Fibroblast of skin of scalp (primary cell): ENCODE measurements at places on chromosomes 13 and 19.
A peak's percentile ranks its signal among the peaks of the same experiment; 100 is the strongest.

DNA sequence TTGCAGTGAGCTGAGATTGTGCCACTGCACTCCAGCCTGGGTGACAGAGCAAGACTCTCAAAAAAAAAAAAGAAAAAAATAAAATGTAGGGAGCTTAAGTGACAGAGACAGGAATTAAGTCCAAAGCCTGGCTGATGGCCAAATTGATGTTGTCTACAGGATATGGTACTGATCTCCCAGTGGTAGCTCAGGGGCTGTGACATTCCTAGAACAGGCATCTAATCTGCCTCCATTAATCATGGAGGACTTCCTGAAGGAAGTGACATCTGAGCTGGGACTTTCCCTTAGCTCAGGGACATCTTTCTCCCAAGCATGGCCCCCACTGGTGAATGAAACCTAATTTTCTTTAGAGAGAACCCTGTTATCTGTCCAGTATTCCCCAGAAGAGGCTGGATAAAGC lies 11.4 kb upstream of the EDDM13 start:
- DNase-seq: no peak

DNA sequence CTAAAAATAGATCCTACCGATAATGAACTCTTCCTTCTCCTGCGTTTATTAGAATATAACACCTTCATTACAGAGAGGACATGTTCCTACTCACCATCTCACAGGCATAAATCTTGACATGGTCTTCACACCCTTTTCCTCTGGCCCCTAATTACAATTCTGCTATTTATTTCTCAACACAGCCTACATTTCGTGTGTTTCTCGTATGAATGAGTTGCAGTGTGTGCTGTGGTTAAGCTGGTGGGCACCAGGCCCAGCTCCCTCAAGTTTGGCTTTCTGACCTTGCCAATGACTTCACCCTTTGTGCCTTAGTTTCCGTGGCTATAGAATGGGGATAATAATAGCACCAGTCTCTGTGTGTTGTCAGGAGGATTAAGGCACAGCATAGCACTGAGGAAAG lies 12.3 kb upstream of the KATNAL1 start:
- no peak for DNase-seq

DNA sequence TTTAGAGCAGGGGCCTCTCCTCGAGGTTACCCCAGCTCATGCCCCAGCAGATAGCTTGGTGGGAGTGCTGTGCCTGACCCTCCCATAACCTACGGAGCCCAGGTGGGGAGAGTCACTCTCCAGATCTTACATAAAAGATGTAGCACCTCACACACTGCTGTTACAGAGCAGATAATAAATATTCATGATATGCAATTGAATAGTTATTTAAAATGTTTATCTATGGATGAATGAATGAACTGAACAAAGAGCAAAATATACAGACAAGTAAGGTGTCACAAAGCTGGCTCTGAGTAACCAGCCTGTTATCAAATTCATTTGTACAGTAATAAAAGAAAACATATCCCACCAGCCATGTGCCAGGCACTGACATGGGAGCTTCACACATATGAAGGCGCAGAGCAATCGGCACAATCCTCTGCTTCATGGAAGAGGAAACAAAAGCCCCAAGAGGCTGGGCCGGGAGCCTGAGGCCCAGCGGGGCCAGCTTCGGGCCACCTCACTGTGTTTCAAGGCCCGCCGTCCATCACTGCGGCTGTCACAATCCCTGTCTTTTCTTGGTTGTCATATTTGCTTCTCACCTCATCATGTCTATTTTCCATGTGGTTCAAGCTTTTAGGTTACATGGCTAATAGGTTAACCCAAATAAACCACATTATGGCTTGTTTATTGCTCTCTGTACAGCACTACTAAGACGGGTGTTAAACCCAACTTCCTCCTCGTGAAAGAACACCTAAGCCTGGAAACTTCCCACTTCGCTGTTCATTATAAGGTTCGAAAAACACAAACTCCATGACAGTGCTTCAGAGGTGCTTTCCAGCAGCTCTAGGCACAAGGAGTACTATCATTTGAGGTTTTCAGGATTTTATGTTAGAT lies 78.4 kb downstream of the IRS2 start:
- DNase-seq: no peak

DNA sequence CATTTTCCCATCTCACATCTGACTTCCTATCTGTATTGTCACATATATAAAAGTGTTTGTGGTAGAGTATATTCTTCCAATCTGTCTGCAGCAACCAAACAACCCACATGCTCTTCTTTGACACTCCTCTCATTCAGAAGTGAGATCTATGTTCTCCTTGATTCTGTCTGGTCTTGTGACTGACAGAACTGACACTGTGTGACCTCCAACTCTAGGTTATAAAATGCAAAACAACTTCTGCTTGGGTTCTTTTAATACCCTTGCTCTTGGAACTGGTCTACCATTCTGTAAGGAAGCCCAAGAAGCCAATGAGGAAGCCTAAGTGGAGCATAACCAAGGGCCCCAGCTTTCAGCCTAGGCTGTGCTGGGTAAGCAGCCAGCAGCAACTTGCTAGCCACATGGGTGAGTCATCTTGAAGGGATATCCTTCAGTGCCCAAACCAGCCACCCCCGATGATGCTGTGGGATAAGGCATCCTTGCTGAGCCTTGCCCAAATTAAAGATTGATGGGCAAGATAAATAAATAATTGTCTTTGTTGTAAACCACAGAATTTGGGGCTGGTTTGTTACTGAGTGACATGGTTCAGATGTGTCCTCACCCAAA lies 18.4 kb upstream of the ITM2B start:
- DNase-seq: no peak

- DNase-seq: peak; percentile 42
Observed at GRCh38 chr13:100128373-100128772, 39.5 kb downstream of the PCCA start.

- DNase-seq: no peak
Observed at GRCh38 chr19:43804432-43804831, 2.2 kb upstream of the LYPD5 start.

DNA sequence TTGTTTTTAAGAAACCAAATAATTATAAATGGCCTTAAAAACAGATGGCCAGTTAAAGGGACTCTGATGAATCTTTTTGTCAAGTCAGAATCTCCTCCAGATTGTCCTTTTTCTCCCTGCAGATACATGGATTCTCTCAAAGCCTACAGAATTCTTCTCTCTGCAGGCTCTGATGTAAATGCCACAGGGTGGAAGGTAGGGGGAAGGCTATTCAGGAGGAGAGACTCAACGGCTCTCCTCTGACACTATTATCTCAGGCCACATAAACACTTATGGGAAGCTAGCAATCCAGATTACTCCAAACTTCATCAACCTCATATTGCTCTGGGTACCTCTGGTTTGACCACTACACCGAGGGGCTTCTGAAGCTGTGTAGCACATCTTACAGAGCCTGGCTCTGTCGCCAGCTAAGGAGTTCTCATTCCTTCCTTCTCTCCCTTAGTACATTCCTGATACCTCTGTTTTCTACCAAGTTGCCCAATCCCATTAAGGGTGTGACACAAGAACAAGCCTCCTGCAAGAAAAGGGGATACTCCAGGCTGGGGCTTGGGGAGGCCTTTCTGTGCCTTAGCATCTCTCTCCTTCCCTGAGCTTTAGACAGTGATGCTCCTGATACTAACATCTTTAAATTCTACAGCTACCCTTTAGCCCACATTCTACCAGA lies 14.9 kb downstream of the LCP1 start:
- DNase-seq: no peak

DNA sequence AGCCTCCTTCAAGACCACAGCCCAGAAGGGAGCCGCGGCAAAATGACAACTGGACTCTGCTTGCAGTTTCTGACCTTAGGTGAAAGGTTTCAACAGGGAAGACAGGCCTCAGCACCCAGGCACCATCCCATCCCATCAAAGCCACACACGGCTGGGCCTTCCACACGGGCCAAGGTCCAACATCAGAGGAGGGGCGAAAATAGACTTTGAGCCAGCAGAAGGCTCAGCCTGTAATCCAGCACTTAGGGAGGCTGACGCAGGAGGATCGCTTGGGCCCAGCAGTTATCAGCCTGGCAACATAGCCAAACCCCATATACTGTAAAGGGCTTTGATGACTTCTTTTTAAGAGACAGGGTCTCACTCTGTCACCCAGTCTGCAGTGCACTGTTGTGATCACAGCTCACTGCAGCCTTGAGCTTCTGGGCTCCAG lies 26.8 kb upstream of the TINCR start:
- DNase-seq: no peak

DNA sequence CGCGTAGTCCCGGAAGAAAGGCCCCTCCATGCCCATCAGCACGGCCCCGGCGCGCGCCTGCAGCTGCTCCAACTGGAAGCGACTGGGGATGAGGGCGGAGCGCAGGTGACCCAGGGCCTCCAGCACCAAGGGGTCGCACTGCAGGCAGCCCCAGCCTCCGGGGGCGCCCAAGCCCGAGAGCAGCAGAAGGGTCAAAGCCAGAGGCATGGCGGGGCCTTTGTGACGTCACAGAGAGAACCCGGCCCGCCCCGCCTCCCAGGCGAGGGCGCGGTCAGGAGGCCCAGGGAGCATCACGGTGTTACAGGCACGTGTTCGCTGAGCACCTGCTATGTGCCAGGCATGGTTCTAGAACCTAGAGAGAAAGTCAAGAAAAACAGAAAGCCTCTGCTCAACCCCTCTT lies at the start of gene IZUMO2:
IZUMO2 (minus strand) TSS at position 294 of the 400 bp plus-strand sequence; CDS start at position 207, 87 bp downstream.
- DNase-seq: no peak

- no peak for DNase-seq
Observed at GRCh38 chr13:96935901-96936300, 58.4 kb downstream of the OXGR1 start.

DNA sequence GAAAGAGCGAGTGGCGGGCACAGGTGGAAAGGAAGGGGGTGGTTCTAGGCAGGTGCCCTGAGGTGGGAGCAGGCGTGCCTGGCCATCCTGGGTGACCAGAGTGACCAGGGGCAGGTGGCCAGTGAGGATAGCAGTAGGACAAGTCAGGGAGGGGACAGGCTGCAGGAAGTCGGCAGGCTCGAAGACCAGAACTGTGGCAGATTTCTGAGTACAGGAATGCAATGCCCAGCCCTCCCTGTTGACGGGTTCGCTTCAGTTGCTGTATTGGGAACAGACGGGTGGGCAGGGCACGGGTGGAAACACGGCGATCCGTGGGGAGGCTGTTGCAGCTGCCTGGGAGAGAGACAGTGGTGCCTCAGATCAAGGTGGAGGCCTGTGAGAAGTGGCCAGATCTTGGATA lies 1.9 kb downstream of the ZNF628 start:
- no peak for DNase-seq

- peak; percentile 0 for DNase-seq
Observed at GRCh38 chr19:28184997-28185396, 1028.0 kb downstream of the UQCRFS1 start.

- no peak for DNase-seq
Observed at GRCh38 chr19:32672841-32673240, 2.1 kb downstream of the ANKRD27 start.

- peak; percentile 79 for DNase-seq
Observed at GRCh38 chr19:40613690-40614621, 12.8 kb downstream of the LTBP4 start.
